H1 (cell line): ENCODE measurements at places on chromosomes 4 and X.

DNA sequence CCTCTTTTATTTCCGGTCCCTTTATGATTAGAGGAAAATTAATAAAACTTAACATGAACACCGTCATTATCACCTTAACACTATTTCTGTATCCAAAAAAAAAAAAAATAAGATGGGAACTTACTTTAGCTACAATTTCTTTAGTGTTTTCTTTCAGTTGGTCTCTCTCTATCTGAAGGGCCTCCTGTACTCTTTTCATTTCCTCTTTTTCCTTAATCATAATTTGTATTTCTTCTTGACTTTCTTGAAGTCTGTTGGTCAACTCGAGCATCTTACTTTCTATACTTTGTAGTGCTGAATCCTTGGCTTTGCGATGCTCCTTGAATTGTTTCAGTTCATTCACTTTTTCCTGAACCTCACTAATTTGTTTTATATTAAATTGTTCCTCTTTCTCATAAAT, 45.3 kb upstream of the BDH2 start:
- DNase-seq, result no peak

DNA sequence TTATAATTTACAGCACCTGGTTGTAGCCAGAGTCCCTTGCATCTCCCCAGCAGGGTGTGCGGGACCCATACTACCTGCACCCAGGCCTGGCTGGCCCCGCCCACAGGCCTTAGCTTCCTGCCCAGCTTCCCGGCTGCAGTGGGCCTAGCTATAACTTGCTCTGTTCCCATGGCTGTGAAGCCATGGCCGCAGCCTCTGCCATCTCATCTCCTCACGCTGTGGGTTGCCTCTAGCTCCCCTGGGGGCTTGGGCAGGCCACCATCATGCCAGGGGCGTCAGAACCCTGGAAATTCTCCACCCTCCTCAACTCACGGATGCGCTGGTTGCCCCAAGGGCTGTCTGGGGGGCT, 26.1 kb upstream of the SORBS2 start:
- DNase-seq, result peak; percentile 72

DNA sequence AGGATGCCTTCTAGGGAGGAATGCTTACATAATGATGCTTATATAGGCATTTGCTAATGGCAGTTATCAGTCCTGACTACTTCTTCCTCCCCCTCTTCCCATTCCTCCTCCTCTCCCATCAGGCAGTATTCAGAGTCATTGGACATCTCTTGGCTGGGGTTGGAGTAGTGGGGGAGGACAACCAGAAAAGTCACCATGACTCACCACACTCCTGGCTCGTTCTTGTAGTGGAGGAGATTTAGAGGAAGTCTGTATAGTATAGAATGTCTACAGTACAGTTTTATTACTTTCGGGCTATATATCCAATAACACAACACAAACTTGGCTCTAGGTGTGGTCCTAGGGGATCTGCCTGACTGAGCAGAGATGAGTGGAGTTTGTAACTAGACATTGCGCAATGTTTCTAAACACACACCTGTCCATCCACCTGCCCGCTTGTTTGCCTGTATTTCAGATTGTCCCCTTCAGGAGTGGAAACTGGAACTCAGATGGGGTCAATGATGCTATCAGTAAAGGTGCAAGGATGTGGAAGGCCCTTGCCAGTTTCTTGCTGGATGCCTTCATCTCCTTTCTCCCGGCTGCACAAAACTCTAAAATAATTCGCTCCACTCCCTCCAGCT, 27.9 kb upstream of the KIAA1210 start:
- no peak for DNase-seq

DNA sequence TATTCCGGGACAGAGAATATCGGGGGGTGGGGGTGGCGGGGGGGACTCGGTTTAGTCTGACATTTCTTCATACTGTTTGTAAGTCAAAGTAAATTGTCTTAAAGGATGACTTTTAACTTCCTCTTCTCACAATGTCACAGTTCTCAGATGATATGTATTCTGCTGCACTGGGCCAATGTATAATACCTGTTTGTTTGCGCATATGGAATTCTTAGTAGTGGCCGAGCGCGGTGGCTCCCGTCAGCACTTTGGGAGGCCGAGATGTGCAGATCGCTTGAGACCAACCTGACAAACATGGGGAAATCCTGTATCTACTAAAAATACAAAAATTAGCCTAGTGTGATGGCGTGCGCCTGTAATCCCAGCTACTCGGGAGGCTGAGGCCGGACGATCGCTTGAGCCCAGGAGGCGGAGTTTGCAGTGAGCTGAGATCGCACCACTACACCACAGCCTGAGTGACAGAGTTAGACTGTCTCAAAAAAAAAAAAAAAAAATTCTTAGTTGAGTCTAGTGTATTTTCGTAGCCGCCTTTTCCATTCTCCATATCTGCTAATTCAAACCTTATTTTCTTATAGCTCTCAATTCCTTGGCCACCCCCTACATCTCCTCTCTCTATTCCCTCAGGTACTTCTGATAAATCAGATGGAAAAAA, 851 bp downstream of the POLR2B start:
- no peak for DNase-seq

GRCh38 chr4:16817286-16817685, 81.2 kb downstream of the LDB2 start:
- DNase-seq, result no peak

- no peak for DNase-seq
Measured at GRCh38 chr4:42654631-42655268, 2.2 kb downstream of the ATP8A1 start.

DNA sequence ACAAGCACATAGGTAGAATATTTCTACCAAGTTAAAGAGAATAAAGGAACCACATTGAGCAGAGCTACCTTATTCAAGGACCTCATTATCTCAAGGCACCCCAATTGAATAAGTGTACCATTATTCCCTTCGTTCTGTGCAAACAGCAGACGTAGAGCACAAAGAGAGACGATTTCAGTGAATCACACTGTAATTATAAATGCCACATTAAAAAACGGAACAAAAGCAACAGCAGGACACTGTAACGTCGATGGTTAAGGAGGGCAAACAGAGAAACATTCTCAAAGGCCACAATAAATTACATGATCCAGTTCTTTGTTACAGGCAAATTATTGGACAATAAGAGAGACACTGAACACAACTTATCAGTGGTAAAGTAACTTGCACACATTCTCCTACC, 644.1 kb upstream of the TENM3 start:
- DNase-seq, result no peak

DNA sequence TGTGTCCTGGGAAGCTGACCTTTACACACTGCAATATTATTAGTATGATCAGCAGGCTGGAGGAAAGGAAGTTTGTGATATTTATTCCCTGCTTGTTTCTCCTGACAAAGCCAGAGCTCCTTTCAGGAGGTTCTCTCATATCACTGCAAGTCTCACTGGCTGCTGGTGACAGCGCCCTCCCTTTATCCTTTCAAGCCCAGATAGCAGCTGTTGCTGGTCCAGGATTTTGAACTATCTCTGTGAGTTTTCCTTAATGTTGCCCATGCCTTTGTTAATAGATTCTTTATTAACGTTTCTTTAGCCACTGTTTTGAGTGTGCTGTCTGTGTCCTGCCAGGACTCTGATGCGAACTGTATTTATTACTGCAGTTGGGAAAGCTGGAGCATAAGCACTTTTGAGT, 518.7 kb downstream of the C4orf33 start:
- DNase-seq, result no peak

GRCh38 chrX:39718981-39719380, 378.8 kb downstream of the BCOR start:
- no peak for DNase-seq

GRCh38 chrX:5898463-5898862, 330.2 kb downstream of the NLGN4X start:
- no peak for DNase-seq

DNA sequence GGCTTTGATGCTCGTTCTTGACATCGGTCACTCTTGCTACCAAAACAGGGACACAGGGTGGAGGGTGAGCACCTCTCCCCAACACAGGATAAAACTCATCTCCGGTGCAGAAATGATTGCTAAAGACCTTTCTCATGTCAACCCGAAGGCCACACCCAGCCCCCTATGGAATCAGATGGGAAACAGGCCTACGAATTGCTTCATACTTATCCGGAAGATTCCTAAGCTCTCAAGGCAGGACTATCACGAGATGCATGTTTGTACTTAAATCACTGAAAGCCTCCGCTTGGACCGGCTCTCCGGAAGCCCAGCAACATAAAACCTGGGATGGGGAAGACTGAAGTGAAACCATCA, 74.9 kb downstream of the MTMR1 start:
- no peak for DNase-seq

- no peak for DNase-seq
Measured at GRCh38 chr4:116343809-116344208, 741.6 kb downstream of the TRAM1L1 start.

GRCh38 chrX:145502670-145503069, 255.4 kb downstream of the SPANXN1 start:
- DNase-seq, result no peak

GRCh38 chrX:13087322-13088155, 43.1 kb upstream of the FAM9C start:
- DNase-seq, result no peak

DNA sequence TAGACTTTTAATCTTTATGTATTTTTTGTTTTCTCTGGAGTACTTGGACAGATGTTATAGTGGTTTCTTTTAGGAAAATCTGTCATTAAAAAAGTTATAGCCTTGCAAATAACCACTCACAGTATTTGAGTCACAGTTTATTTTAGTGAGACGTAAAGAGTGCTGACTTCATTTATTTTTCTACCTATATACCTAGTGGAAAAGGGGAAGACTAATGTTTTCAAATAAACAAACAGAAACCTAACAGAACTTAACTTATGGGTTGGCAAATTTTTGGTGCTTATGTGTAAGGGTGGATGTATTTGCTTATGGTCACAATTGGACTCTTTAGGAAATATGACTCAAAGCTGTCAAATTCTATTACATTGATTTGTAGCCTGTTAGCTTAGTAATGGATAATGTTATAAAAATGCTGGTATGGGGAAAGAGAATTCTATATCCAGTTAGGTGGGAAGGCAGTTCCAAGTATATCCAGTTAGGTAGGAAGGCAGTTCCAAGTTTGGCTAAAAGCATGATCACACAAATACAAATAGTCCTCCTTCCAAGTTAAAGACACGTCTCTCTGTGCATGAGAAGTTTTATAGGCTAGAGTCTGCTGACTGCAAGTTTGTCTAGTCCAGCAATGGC, 61.9 kb downstream of the SLC9A6 start:
- DNase-seq, result no peak

- no peak for DNase-seq
Measured at GRCh38 chr4:183171484-183172267, 72.6 kb downstream of the WWC2 start.

DNA sequence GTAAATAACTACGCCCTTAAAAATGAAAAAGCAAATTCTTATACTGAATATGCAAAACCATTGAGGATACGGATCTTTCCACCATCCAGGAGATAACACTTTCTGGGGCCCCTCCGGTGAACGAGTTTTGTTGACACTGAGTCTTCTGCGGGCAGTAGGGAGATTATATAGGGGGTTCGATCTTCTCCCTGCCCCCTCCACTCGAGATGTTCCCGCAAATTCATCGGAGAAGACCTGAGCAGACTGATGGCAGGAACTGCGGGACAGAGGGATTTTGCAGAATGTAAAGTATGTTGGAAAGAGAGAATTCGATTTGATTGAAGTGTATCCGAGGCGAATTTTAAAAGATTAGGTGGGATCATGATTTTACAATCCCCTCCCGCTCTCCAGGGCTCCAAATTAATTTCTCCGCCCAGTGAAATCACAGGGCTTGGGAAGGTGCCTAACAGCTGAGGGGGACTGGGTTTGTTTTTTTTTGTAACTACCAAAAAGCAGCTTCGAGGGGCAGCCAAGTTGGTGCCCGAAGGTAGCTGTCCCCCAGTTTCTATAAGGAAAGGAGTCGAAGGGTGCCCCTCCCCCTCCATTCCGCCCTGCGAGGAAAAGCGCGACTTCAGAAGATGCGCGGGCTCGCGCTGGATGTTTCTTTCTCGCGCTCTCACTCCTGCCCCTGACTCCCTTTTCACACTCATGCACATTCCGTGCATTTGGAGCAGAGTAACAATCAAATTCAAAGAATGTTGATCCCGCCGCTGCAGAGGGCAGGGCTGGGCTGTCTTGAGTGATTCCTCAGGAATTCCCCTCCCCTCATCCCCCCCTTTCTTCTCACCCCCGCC, 1.2 kb downstream of the TMEM255A start:
- DNase-seq, result no peak

GRCh38 chr4:126888968-126889367, 743.8 kb upstream of the INTU start:
- no peak for DNase-seq

DNA sequence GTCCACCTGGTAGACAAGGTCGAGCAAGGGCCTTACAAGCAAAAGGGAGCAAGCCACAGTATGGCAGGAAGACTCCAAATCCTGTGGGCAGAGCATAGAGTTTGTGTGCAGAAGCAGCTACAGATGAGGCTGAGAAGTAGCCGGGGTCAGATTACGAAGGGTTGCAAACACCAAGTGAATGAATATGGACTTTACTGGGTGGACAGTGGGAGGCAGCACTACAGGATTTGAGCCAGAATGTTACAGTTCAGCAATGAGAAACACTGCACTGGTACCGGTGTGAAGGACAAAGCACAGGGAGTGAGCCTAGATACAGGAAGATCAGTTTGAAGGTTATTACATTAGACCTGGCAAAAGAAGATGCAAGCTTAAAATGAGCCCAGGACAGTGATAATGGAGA, 46.1 kb upstream of the HOPX start:
- no peak for DNase-seq

DNA sequence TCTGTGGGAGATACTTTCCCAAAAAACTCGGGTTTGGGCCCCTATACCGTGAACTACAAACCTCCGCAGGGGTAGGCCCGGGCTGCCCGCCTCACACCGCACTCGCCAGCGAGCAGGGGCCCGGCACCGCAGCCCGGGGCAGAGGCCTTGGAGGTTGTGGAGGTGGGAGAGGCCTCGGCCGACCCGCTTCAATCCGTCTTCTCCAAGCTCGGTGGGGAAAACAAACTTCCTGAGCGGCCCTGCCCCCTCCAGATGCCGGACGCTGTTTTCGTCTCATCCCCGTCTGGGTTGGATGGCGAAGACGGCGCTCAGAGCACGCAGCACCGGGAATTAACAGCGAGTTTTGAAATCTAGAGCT, 442 bp upstream of the MCUB start:
- peak; percentile 77 for DNase-seq
